Left lung (tissue), 14 donors: ENCODE measurements at places on chromosomes 12 and 14. TPM values are rescaled to one million over a fixed set of nuclear protein-coding genes. Genes with fewer than 3 reads are reported as not detected.

Gene CCDC60
- 1.8 TPM for polyA plus RNA-seq

Gene MGP
- 102 TPM for polyA plus RNA-seq

Gene SMOC1
- polyA plus RNA-seq, result 1.4 TPM

Gene BCL2L2
- 40.3 TPM for polyA plus RNA-seq

Gene PRPH
- polyA plus RNA-seq, result 2.3 TPM

Gene HOXC12
- not detected for polyA plus RNA-seq

Gene KRT71
- polyA plus RNA-seq, result 0.10 TPM

Gene DHH
- 0.66 TPM for polyA plus RNA-seq

Gene CATSPERB
- 0.83 TPM for polyA plus RNA-seq

Gene SERPINA10
- 0.10 TPM for polyA plus RNA-seq

DNA sequence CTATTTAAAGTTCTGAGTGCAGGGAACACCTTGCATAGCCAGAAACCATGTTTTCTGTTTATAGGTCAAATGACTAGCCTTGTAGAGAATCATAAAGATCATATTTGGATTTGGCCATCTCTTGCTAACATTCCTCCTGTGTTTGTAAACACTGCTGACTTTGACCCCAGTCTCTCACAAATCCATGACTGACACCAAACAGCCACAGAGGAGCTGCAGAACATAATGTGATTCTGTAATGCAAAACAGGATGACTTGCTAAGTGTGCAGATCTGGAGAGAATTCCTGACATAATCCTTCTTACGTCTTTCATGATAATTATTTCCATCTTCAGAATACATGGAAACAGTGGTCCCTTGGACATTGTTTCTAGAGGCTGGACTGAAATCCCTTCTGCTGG is 211.8 kb downstream of the BMP4 start:
- DNase-seq, result no peak

- DNase-seq, result no peak
These were observed 265.6 kb upstream of the SFSWAP start for GRCh38 chr12:131445184-131445774.

DNA sequence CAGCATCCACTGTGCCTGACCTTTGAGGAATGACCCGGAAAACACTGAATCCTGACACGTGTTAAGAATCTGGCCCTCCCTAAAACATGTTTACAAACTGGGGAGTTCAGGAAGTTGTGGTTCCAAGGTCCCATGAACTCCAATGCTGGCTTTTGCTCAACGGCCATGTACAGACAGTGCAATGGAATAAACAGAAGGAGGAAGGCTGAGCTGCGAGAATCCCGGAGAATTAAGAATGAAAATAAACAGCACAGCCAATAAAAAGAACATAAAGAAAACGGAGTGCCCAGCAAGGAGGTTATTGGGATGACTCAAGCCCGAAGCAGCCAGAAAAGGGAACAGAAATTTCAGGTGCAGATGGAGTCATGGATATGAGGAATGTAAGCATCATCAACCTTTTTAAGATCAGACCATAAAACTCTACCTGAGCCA is 32.3 kb downstream of the BCL11B start:
- no peak for DNase-seq

DNA sequence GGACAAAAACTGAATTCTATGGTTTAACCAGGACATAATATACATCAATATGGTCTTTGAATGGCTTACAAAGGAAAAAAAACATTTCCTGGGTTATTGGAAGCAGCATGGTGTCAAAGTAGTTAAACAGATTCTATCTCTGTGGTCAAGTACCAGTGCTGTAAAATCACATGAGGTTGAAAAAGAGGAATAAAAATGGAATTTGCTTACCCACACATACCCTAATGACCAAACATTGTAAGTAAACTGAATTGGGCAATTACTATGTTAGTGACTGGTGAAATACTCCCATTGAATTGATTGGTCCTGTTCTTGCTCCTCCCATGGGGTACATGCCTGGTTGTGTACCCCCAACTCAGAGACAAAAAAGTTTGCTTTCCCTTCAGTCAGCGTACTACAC is 19.6 kb downstream of the IFNG start:
- no peak for DNase-seq

GRCh38 chr12:107126796-107127481 is 33.6 kb upstream of the CRY1 start:
- no peak for DNase-seq

DNA sequence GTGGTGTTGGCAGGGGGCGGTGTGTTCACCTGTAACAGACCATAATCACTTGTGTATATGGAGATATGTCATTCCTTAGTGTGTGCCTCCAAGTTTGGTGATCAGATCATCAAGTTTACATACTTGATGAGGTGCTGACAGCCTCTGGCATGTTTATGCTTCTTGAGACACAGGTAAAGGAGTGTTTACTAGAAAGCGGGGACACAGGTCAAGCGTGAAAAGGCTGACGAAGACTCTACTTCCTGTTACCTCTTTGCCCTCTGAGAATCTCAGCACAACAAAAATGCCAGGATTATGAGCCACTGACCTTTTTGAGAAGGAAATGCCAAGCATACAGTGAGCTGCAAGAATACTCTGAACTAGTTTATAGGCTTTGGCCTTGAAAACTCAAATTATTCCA is 29.6 kb downstream of the PRDM4 start:
- no peak for DNase-seq

GRCh38 chr14:33855672-33856071 is 95.2 kb downstream of the EGLN3 start:
- no peak for DNase-seq

GRCh38 chr14:89324501-89325298 is 92.3 kb downstream of the FOXN3 start:
- no peak for DNase-seq

- no peak for DNase-seq
These were observed 37.3 kb downstream of the NCKAP5L start for GRCh38 chr12:49790741-49791555.

DNA sequence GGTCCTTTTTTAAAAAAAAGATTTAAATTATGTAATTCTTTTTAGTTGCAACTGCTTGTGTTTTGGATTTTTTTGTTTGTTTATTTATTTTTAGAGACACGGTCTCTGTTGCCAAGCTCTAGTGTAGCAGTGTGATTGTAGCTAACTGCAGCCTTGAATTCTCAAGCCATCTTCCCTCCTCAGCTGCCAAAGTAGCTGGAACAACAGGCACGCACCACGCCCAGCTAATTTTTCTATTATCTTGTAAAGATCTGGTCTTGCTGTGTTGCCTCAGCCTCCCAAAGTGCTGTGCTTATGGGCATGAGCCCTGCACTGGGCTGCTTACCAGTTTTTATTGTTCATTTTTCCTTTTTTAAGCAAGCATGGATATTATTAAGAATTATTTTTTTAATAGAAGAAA is 10.6 kb upstream of the ART4 start:
- DNase-seq, result peak; percentile 63

DNA sequence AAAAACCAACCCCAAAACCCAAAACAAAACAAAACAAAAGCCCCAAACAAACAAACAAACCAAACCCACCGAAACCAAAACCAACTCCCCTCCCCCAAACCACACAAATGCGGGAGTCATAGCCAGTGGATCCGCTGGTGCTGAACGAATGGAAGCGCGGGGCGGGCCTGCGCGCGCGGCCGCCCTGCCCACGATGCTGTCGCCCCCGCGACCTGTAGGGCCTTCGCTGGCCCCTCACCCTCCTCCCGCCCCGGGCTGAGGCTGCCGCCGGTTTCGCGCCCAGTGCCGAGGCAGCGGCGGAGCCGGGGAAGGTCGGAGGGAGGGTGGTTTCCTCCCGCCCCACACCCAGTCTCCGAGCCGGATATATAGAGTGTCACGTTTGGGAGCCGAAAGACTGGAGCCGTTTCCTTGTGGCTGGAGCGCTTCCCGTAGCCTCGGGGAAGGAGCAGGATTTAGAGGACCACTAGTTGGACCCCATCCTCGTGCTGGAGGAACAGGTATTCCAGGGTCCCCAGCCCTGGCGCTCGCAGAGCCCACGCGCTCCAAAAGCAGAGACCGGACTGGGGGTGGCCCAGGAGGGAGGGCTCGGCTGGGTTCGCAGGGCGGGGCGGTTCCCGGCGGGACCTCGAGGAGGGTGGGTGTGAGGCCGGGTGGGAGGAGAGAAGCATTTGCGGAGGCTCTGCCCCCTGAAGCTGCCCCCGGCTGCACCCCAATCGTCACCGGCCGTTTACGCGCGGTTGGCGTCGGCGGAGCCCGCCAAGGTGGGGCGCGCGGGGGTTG is at the start of gene FAR2:
TSS of gene FAR2 (plus strand) at position 368 of the 780 bp plus-strand sequence. CDS start 121,172 bp downstream, outside the sequence.
- DNase-seq, result peak; percentile 39

DNA sequence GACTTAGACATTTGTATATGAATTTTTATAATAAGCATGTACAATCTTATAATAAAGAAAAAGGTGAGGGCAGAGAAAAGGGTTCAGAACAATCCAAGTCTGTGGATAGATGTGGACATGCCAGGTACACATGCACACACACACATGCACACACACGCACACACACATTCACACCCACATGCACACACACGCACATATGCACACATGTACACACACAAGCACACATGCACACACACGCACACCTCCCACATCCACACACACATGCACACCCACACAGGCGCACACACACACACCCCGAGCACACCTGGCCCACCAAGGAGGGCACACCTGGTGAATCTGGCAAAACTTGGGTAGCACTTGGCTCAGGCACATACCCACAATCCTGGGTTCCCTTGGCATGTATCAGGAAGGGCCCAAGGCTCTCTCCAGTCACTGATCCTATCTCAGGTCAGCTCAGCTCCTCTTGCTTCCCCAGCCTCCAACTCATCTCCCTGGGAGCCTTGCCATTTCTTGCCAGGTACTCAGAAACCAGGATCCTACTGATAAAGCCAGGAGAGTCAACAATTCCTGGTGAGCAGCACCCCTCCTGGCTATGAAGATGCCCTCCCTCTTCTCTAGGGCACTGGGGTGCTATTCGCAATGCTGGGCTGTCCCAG is 18.6 kb upstream of the TMEM106C start:
- DNase-seq, result no peak

DNA sequence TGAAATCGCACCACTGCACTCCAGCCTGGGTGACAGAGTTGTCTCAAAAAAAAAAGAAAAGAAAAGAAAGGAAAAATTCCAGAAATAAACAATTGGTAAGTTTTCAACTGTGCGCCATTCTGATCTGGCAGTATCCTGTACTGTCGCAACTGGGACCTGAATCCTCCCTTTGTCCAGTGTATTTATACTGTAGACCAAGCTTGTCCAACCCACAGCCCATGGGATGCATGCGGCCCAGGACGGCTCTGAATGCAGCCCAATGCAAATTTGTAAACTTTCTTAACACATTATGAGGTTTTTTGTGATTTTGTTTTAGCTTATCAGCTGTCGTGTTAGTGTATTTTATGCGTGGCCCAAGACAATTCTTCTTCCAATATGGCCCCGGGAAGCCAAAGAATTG is 84.7 kb downstream of the TMCC3 start:
- DNase-seq, result no peak

GRCh38 chr12:25828188-25828587 is 130.3 kb upstream of the RASSF8 start:
- no peak for DNase-seq

DNA sequence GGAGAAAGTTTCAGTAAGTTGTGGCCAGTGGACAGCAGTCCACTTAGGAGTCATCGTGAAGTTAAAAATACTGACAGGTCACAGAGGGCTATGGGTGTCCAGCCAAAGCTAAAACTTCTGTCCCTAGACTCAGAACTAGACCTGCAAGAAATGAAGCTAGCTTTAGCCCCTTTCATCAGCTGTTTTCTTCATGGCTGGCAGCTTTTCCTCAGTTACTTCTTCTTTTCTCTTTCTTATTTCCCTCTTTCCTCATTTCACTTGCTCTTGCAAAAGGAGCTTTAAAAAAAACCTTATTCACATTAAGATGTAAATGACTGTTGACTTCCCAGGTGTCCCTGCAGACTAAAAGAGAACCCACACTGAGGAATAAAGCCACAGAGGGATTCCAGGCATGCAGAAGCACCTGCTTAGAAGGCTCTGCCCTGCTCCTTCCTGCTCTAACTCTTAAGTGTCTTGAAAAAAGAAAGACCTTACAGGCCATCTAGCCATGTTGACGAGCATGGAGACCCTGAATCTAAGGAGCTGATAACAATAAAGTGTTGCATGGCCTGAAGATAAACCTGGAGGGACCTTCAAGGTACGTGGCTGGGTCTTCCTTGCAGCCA is 69.7 kb upstream of the CCND2 start:
- no peak for DNase-seq

GRCh38 chr12:50331745-50332144 is 48.4 kb upstream of the LIMA1 start:
- DNase-seq, result no peak

- no peak for DNase-seq
These were observed 38.1 kb downstream of the TXNDC16 start for GRCh38 chr14:52514046-52514811.

- DNase-seq, result no peak
These were observed 62.2 kb downstream of the PAPOLA start for GRCh38 chr14:96564389-96564788.

GRCh38 chr12:48183091-48183875 is at the start of gene CCDC184:
CCDC184 (plus strand) TSS chr12:48183644; CDS start chr12:48184123, 479 bp downstream.
- peak; percentile 65 for DNase-seq

- no peak for DNase-seq
These were observed 132.3 kb upstream of the PWP1 start for GRCh38 chr12:107553211-107553765.

- no peak for DNase-seq
These were observed 39.9 kb downstream of the RIN3 start for GRCh38 chr14:92553438-92553837.

DNA sequence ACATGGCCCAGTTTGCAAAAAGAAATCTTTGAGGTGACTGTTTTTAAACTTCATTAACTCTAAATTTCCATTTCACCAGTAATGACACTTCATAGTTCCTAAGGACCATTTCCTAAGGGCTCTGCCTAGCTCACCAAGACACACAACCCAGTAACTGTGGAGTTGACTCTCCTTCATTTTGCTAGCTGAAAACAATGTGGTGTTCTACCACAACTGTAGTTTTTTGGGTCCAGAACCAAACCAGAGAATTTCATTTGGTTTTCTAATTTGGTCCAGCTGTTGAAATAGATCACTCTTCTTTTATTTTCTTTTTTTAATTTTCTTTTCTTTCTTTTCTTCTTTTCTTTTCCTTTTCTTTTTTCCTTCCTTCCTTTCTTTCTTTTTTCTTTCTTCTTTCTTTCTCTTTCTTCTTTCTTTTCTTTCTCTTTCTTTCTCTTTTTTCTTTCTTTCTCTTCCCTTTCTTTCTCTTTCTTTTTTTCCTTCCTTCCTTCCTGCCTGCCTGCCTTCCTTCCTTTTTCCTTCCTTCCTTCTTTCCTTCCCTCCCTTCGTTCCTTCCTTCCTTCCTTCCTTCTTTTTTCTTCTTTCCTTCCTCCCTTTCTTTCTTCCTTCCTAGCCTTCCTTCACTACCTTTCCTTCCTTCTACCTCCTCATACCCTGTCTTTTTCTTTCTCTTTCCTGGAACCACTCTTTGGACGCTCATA is 18.5 kb upstream of the LUM start:
- DNase-seq, result no peak

GRCh38 chr12:80419644-80420043 is 24.4 kb upstream of the PTPRQ start:
- DNase-seq, result no peak
